AG08395 (cell line): ENCODE measurements at places on chromosomes 16 and 17.

- no peak for DNase-seq
Observed at GRCh38 chr16:73976644-73977043, 320.0 kb upstream of the PSMD7 start.

DNA sequence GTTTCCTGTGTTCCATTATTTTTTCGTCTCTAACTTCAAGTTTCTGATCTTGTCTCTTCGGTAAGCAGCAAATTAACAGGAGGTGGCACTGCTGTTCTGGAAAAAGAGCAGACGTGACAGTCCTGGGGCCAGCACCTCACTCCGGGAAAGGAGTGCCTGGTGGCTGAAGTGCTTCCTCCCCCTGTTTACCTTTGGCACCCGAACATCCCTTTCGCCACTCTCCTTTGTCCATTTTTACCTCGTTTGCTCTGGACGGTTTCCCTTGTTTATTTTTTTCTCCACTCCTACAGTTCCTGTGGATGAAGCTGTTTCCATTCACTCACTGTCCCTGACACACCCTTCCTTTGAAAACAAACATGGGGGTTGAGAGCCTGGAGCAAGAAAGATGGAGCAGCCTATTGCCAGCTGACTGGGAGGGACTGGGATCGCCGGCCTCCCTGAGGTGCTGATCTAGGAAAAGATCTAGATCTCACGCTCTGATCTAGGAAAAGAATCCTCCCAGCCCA, 12.6 kb downstream of the SAP30BP start:
- DNase-seq, result no peak

DNA sequence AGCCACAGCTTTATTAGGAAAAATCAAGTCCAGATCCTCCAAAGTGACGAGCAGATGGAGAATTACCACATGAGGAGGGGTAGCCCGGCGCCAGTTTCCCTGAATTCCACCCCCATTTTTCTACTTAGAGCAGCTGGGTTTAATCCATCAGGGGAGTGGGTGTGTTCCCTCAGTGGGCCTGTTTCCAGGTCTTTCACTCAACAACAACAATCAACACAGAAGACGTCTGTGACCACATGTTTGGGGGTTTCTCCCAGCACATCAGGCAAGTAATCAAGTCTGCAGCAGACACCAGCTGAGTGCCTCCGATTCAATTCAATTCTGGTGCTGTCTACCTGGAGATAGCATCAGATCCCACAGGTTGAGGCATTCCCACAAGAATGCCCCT, 6.8 kb downstream of the SLC6A2 start:
- no peak for DNase-seq

DNA sequence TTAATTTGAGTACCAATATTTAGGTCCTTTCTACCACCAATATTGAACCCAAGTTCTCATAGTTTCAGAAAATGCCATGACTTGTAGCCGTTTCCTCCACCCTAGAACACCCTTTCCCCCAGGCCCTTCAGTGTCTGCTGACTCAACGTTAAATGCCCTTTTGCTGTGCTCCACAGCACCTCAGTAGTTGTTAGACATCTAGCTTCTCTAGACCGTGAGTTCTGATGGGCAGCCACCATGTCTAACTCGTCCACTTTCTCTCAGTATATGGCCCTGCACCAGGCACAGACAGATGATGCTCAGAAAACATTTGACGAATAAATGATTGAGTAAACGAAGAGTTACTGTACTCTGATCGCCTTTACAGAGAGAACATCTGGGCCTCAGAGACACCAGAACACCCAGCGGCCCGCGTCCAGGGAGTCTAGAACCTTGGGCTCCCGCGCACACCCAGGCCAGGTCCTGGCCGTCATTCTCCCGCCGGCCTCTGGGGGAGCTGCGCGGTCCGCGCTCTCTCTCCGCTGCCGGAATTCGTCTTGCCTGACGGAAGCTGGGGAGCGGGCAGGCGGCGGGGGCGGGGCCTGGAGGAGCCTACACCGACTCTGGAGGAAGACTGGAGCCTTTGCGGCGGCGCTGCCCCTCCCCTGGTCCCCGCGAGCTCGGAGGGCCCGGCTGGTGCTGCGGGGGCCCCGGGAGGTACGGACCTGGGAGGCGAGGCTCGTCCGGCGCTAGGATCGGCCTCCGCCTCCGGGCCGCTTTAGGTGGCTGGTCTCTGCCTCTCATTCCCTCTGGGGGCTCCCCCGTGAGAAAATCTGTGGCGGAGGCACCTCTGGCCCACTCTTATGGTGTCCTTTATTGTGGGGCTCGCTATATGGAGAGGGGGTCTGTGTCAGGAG, at the start of gene NKIRAS2:
NKIRAS2 (plus strand) TSS at position 582 of the 896 bp plus-strand sequence. CDS start 1,488 bp downstream, outside the sequence.
- DNase-seq, result peak; percentile 94

DNA sequence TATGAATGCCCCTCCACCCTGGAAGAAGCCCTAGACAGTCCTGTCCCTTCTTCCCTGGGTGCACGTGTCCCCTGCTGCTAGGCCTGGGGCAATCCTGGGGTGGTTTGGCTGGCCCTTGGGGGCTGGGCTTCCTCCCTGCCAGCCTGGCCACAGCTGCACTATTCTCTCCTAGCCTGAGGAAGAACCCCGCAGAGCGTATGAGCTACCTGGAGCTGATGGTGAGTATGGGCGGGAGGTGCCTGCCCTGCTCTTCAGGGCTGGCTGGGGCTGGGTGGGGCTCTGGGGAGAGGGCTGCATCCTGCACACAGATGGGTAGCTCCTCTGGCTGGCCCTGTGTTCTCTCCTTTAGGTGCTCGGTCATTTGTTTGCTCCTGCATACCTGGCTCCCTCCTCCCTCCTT, 28.8 kb downstream of the MAP2K3 start:
- no peak for DNase-seq

DNA sequence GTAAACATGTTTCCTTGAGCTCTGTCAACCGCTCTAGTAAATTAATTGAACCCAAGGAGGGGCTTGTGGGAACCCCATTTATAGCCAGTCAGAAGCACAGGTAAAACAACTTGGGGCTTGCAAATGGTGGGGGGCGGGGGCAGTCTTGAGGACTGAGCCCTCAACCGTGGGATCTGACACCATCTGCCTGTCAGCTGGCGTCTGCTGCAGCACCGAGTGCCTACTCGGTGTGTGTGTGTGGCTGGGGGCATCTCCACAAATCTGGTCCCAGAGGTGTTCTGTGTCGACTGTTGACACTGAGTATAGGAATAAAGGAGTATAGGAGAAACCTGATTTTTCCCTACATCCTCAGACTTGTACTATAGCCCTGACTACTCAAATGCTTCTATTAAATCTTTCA, 20.6 kb downstream of the CREBBP start:
- DNase-seq, result no peak

DNA sequence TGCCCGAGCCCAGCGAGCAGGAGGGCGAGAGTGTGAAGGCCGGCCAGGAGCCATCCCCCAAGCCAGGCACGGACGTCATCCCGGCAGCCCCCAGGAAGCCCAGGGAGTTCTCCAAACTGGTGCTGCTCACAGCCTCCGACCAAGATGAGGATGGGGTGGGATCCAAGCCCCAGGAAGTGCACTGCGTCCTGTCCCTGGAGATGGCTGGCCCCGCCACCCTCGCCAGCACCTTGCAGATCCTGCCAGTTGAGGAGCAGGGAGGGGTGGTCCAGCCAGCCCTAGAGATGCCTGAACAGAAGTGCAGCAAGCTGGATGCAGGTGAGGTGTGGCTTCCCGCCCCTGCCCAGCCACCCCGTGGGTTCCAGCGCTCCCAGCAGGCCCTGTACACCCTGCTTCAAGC, 18.0 kb downstream of the FLYWCH1 start:
- DNase-seq, result no peak

DNA sequence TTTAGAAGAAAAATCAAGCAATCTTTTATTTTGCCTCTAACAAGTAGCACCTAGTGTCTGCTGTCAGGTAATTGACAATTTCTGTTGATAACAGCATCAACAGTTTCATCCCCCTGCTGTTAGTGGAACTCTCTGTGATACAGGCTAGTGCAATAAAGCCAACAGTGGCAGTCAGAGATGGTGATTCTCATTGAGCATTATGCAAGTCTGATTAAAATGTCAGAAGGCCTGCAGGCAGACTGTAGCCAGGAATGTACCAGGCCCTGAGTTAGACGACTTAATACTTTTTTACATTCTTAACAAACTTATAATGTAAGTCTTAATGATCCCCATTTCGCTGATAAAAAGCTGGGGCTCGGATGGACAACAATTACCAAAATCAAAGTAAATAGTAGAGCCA, 14.6 kb downstream of the CYLD start:
- DNase-seq, result no peak

- DNase-seq, result no peak
Observed at GRCh38 chr16:66802159-66802558, 775 bp upstream of the TERB1 start.

- DNase-seq, result no peak
Observed at GRCh38 chr17:71217769-71218168, 903.1 kb upstream of the SOX9 start.

DNA sequence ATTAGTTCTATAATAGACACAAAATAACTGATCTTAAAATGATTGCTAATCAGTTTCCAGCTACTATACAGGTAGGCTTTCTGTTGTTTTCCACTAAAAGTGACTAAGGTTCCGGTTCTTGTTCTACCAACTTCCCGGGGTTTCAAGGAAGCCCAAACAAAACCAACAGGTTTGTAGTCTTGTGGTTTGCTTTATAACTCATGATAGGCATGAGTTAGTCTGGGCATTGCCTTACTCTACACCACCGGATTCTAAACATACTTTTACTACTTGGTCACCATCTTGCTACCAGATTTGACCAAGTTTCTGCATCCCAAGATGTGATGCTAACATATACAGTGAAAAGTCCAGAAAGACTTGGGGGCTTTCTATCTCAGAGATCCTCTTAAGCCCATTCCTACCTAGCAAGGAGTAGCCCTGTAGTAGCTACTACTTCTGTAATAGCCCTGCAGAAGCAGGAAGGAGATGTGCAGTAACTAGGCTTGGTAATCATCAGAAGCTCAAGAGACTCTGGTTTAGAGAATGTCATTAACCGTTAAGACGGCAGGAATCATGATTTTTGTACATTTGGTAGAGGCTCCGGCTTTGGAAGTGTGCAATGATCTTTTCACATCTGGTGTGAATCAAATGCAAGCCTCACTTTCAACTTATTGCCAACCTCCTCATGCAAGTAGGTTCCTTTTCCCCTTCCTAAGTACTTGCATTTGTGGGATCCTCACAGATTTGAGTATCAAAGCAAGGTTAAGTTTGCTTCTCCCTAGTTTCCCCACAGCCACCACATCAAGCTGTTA, 1.6 kb downstream of the FAM117A start:
- no peak for DNase-seq

- DNase-seq, result peak; percentile 78
Observed at GRCh38 chr17:76497979-76498875, 3.0 kb downstream of the RHBDF2 start.

GRCh38 chr16:17313085-17313611, 157.6 kb downstream of the XYLT1 start:
- DNase-seq, result peak; percentile 57

GRCh38 chr16:84138824-84139627, 6.0 kb downstream of the HSDL1 start:
- DNase-seq, result peak; percentile 33

- DNase-seq, result no peak
Observed at GRCh38 chr17:19539040-19539399, 5.4 kb downstream of the SLC47A1 start.

GRCh38 chr17:34493917-34494316, 85.5 kb upstream of the TMEM132E start:
- no peak for DNase-seq

GRCh38 chr17:66893382-66893781, 58.5 kb downstream of the CACNG5 start:
- no peak for DNase-seq

DNA sequence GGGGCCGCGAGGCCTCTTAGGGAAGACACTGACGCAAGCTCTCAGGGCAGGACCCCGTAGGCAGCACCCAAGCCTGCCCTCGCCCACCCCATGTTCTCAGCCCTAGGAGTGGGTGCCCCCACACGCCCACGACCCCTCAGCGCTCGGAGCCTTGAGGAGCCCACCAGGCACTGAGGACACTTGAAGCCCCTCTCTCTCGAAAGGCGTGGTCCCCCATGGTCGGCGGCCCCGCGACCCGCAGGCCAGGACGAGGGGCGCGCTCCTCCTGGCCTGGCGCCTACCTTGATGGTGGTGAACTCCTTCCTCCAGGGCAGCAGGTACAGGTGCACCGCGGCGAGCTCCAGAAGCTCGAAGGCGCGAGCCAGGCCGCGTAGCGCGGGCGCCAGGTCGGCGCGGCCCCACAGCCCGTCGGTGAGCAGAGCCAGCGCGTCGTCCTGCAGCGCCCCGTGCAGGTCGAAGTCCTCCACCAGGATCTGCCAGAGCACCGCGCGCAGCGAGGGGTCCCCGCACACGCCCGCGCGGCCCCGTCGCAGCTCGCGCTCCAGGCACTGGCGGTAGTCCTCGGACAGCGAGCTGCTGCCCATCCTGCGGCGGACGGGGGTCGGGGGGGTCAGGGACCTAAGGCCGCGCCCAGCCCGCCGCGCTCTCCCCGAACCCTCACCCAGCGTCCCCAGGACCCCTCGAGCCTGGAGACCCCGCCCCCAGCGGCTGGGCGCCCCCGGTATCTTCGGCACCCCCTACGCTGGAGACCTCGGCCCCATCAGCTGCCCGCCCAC, 668 bp downstream of the SPATA2L start:
- peak; percentile 27 for DNase-seq

DNA sequence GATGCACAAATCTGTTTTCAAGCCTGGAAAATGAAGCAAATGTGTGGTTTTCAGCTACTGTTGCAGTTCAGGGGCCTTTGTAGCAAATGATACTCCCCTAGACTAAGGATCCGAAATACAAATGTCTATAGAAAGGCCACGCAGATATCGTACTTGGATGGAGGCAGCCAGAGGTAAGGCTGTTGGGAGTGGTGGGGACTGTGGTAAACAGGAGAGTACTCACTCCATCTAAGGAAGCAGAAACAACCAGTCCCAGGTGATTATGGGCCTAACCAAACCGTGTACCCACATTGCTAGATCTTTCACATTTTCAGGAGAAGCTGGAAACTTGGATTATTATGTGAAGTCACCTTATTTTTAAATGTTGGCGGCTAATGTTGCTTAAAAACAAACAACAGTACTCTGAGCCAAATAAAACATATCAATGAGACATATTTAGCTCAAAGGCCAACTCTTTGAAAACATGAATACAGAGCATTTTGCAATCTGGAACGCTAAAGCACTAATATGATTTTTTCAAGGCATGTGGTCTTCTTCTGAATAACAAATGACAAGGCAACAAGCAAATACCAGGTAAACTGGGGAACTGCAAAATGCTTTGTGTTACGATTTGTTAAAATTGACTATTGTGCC, 110.1 kb downstream of the YPEL2 start:
- DNase-seq, result no peak

DNA sequence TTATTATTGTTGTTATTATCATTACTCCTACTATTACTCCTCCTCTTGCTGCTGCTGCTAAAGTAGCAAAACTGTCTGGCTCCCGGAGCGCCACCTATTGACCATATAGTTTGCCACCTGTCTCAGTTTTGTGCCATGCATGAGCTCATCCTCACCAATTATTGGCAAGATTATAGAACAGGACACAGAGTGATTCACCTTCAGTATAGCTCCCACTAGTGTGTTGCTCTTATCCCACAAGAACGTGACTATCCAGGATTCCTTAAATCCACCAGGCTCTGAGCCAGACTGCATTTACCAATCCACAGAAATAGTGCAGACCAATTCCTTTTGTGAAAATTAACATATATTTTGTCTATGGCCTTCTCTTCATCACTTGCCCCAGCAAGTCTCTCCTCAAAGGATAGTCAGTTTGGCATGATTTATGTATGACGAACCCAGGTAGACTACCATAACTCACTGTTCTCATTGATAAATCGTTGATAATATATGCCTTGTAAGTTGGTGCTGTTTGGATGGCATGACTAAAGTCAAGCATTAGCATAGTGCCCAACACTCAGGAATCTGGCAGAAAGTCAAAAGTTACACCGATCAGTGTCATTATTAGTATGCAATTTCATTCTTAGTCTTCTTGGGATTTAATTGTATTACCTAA, 405.5 kb upstream of the HSBP1 start:
- DNase-seq, result no peak

GRCh38 chr17:28961391-28961790, 10.1 kb upstream of the PHF12 start:
- no peak for DNase-seq
